Nasal cavity respiratory epithelium epithelial cell of viscerocranial mucosa (primary cell): ENCODE measurements at places on chromosomes 6 and 20. TPM values are rescaled to one million over a fixed set of nuclear protein-coding genes. Genes with fewer than 3 reads are reported as not detected.

HLA-DPA1 gene
- 0.14 TPM in 1 of 2 replicates, not detected in the other for total RNA-seq

OLIG3 gene
- total RNA-seq = not detected in 2 replicates

ELOVL4 gene
- total RNA-seq = 5.8 and 13.7 TPM in 2 replicates

CDYL gene
- 54.3 and 58.0 TPM in 2 replicates for total RNA-seq

PRPH2 gene
- 0.28 TPM in 1 of 2 replicates, not detected in the other for total RNA-seq

LSM2 gene
- total RNA-seq = 14.4 and 35.5 TPM in 2 replicates

TOX2 gene
- under 0.01 and 0.28 TPM in 2 replicates for total RNA-seq

TAF8 gene
- 11.6 and 16.2 TPM in 2 replicates for total RNA-seq

EGFL8 gene
- total RNA-seq = 0.34 and 1.3 TPM in 2 replicates

MUCL3 gene
- not detected in 2 replicates for total RNA-seq

TRIM40 gene
- not detected in 2 replicates for total RNA-seq

SLPI gene
- 458 and 1,147 TPM in 2 replicates for total RNA-seq

MTO1 gene
- 39.0 and 66.6 TPM in 2 replicates for total RNA-seq

WFDC10B gene
- not detected in 2 replicates for total RNA-seq

UST gene
- total RNA-seq = 20.7 and 22.6 TPM in 2 replicates

CABLES2 gene
- total RNA-seq = 1.0 and 3.2 TPM in 2 replicates

RTEL1 gene
- 5.1 and 11.7 TPM in 2 replicates for total RNA-seq

PHF3 gene
- total RNA-seq = 49.9 and 80.0 TPM in 2 replicates

ENPP1 gene
- total RNA-seq = under 0.01 and 0.07 TPM in 2 replicates

MUC22 gene
- under 0.01 TPM in 1 of 2 replicates, not detected in the other for total RNA-seq

METTL24 gene
- not detected in 2 replicates for total RNA-seq

IL17F gene
- not detected in 2 replicates for total RNA-seq

DAAM2 gene
- total RNA-seq = 0.07 TPM in 1 of 2 replicates, not detected in the other

SLC17A3 gene
- total RNA-seq = not detected in 2 replicates

ARFGEF3 gene
- 8.9 and 17.8 TPM in 2 replicates for total RNA-seq
